ENCODE measurements at places on chromosomes 5 and 9. TPM values are rescaled to one million over a fixed set of nuclear protein-coding genes. Genes with fewer than 3 reads are reported as not detected.

DNA sequence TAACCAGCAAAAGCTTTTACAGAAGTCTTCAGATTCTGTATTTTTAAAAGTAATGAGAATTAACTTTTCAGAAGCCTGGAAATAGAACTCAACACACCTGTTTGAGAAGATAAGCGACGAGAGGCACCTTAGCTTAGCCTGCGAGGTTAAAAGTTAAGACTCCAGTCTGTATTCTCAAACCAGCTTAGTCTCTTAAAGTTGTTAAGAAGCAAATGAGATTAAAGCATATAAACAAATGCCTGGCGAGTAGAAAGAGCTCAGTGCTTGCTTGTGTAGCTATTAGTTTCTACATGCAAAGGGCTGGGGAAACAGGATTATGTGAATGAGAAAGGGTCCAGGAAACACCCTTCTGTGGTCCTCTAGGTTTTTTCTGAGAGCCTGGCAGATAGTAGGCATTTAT, 51.7 kb downstream of the MTAP start:
- no peak for DNase-seq

DNA sequence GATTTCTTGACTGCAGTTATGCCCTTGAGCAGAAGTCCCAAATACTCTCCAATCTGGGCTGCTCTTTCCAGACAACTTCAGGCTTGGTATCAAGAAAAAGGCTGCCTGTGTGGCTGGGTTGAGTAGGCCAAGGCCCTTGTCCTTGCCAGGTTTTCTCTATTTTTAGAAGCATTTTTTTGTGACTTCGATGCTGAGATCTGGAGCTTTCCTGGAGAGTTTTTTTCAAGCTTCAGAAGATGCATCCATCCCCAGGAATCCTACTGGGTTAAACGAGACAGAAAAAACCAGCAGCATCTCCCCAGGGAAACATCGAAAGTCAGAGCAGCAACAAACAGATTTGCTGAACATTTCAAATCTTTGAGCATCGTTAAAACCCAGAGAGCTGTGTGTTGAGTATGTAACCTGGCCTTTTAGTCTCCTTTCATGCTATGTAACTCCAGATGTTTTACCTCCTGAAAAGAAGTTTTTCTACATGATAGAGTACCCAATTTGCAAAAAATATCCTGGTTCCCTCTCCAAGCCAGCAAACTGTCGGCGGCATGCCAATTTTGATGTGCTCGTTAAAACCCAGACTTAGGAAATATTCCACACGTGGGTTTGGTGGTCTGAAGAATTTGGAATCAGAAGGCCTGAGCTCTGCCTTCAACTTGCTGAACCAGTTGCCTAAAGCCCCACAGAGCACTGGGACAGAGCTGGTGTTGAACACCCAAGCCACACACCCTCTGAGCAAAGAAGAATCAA, 98.1 kb upstream of the ALDH1B1 start:
- DNase-seq, result peak; percentile 48

DNA sequence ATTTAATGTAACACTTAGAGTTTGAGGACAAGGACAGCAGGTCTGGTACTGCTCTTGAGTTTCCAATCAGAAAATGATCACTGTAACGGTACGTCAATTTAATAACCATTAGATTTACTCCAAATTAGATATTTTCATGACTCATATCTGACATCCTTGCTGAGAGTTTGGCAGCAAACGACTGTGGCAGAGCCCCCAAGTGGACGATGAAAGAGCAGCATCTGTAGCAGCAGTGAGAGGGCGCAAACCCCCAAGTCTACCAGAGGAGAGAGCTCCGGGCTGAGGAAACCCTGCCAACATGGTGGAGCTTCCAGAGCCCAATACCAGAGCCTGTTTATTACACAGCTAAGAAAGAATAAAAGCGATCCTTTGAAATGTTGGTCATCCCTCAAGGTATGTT, 73.2 kb upstream of the EPB41L4A start:
- DNase-seq, result peak; percentile 33

DNA sequence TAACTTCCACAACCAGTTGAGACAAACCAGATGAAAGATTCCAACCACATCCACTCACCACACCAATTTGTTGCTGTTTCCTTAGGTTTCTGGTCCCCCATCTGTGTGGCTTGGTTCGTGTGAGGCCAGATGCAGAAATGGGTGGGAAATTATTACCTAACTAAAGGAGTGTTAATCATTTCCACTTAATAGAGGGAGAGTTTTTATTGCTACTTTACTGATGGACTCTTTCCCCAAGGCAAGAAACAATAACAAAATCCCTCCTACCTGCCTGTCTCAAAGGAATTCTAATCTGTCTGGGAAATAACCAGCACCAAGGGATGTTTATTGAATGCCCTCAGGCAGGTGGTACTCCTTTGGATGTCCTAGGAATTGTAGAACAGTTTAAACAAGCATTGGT, 76.3 kb downstream of the TMEM167A start:
- no peak for DNase-seq

DNA sequence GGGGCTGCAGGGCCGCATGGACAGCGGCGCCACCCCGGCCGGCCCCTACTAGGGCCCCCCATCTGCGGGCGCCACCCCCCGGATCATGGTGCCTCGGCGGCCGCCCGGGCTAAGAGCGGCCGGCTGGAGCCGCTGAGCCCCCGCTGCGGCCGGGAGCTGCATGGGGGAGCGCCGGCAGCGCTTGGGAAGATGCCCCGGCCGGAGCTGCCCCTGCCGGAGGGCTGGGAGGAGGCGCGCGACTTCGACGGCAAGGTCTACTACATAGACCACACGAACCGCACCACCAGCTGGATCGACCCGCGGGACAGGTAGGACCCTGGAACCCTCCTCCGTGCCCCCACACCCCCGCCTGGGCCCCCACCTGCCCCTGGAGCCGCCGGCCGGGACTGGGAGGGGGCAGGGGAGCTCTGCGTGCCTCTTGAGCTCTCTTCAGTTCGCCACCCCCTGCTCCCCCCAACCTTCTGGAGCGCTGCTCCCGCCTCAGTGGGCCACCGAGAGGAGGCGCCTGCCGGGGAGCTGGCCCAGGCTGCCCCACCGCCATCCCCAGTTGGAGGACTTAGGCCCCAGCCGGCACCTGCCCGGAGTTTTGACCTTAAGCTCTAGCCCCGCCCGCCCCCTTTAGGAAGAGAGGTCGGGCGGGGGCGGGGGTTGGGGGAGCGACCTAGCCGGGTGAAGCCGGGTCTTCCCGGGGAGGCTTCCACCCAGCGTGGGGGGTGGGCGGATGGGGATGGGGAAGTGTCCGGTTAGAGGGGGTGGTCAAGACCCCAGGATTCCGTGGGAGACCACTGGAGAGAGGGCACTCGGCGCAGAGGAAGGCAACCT, 730 bp downstream of the WWC1 start:
- DNase-seq, result no peak

GRCh38 chr9:72022841-72023240, 37.6 kb downstream of the C9orf57 start:
- DNase-seq, result no peak

DNA sequence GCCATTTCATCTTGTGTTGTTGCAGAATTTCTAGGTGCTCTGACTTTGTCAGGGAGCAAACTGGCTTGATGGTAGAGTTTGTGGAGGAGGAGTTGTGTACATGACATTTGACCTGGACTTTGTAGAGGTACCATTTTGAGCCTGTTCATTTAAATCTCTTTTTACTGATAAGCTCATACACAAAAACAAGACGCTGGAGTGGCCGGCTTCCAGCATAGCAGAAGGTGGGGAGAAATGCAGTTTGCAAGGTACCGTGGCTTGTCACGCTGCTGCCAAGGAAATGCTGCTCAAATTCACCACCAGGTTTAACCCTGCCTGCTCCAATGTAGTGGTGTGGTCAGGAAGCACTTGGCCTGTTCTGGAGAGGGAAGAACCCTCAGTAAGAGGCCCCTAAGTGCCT, 18.9 kb upstream of the IQGAP2 start:
- DNase-seq, result no peak

DNA sequence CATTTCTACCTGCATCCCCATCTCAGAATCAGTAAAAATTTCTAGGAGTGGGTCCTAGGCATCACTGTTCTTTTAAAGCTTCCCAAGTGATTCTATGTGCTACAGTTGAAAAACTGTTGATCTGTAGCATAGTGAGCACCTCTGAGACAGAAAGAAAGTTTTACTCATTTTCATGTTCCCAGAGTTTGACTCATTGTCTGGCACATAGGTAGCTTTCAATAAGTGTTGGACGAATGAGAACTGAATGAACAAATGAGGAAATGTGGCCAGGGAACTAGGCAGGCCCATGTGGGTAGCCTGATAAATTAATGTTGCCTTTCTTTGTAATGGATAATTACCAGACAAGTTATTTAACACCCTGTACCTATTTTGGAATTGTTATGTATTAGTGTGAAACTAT, 33.8 kb downstream of the RNF180 start:
- no peak for DNase-seq

- DNase-seq, result peak; percentile 19
Observed at GRCh38 chr9:37678789-37679273, 28.1 kb downstream of the FRMPD1 start.

DNA sequence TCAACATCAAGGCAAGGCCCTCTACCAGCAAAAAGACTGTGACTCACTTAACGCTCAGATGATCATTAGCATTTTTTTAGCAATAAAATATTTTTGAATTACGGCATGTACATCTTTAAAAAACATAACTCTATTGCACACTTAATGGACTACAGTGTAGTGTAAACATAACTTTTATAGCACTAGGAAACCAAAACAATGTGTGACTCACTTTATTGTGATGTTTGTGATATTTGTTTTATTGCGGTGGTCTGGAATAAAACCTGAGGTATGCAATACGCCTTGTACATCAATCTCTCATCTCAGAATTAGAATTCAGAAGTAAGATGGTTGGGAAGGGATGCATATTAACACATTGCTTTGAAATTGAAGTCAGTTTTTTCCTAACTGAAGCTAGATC, 106.9 kb upstream of the PTCH1 start:
- no peak for DNase-seq

- DNase-seq, result peak; percentile 72
Observed at GRCh38 chr9:80605129-80605528, 1033.4 kb downstream of the TLE4 start.

- no peak for DNase-seq
Observed at GRCh38 chr5:54772231-54772630, 213.2 kb downstream of the ESM1 start.

- DNase-seq, result no peak
Observed at GRCh38 chr5:42496397-42497156, 73.3 kb downstream of the GHR start.

- DNase-seq, result no peak
Observed at GRCh38 chr5:159902444-159903121, 13.7 kb upstream of the ADRA1B start.

GRCh38 chr5:161751265-161751664, 65.7 kb downstream of the GABRA6 start:
- no peak for DNase-seq

- DNase-seq, result no peak
Observed at GRCh38 chr5:75152860-75153259, 83.8 kb downstream of the ANKRD31 start.

- DNase-seq, result no peak
Observed at GRCh38 chr5:140403613-140404012, 2.0 kb downstream of the ANKHD1 start.

DNA sequence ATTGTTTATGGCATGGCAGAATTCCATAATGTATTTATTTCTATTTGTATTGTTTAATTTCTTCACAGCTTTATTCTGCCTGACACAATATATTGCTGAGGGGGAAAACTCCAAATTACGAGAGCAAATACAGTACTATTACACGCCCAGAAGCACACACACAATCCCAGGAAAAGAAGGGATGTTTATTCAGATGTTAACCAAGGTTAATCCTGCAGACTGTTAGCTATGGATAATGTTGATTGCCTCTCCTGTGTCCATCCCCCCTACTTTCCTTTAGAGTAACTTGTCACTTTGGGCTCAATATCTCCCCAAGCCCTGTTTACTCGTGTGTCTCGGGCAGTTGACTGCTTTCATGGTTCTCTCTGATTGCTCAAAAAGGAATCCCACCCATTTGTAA, 84.2 kb upstream of the ERCC6L2 start:
- DNase-seq, result no peak

DNA sequence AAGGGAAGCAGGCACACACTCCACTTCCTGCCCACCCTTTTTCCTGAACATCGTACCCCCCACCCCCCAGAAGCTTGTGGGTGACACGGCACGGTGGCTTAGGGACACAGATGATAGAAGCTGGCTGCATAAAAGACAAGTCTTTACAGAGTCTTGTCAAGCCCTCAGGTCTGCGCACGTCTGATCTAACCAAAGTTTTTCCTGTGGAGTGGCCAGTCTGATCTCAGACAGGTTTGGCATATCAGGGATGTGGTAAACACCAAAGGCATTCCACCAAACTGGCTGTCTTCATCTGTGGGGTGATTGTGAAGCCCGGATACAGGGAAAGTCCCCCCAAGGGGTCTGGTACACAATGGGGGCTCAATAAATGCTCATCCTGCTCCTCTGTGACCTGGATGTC, 50.0 kb downstream of the CRB2 start:
- DNase-seq, result no peak

GRCh38 chr5:123367739-123368138, 55.5 kb downstream of the CEP120 start:
- DNase-seq, result peak; percentile 44

- DNase-seq, result no peak
Observed at GRCh38 chr5:15604986-15605385, 105.0 kb downstream of the FBXL7 start.

- peak; percentile 84 for DNase-seq
Observed at GRCh38 chr9:32177396-32177795, 207.0 kb upstream of the ACO1 start.

- no peak for DNase-seq
Observed at GRCh38 chr5:168114444-168115017, 176.9 kb upstream of the WWC1 start.

The RNF208 gene
- 0.18 TPM for total RNA-seq

The KIF4B gene
- under 0.01 TPM for total RNA-seq

The TCF7 gene
- total RNA-seq, result 0.84 TPM

The CA9 gene
- total RNA-seq, result 0.49 TPM

The GDA gene
- 0.49 TPM for total RNA-seq

The MAMDC2 gene
- 9.0 TPM for total RNA-seq

The C9 gene
- total RNA-seq, result 0.22 TPM

The MED7 gene
- total RNA-seq, result 13.4 TPM

The ANKRD34B gene
- total RNA-seq, result 0.13 TPM

The ELOVL7 gene
- 0.13 TPM for total RNA-seq

The AQP3 gene
- total RNA-seq, result 5.6 TPM

The C6 gene
- 0.18 TPM for total RNA-seq

The BARHL1 gene
- total RNA-seq, result not detected

The ZFP37 gene
- 5.5 TPM for total RNA-seq

The PCDHAC2 gene
- 1.9 TPM for total RNA-seq
